ENCODE measurements at places on chromosomes 7 and 10.
A peak's percentile ranks its signal among the peaks of the same experiment; 100 is the strongest.

DNA sequence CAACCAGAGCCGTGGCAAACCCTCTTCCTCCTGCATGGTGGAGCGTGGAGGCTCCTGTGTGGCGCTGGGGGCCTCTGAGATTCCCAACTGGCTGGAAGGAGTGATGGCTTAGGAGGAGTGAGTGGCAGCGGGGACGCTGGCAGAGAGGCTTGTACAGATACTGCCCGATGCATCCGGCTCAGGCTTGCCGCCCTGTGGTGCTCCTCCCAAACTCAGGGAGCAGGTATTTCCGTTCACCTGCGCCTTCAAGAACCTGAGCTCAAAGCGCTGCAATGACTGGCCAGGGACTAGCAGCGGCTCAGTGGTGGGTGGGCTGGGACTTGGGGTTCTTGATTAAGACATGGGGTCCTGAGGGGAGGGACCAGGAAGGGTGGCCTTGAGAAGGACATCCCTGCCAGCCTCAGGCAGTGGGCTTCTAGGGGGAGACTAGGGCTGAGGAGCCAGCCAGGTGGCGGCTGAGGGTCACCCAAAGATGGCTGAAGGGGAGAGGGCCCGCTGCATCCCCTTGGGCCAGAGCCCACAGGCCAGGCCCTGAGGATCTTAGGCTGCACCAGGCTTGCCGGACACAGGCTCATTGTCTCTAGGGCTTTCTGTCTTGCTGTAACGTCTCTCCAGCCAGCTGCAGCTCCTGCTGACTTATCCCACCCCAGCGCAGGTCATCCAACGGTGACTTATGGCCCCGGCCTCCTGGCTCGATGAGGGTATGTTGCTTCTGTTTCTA, 3.2 kb downstream of the ZNF775 start:
- DNase-seq = peak; percentile 47

- DNase-seq = no peak
Observed at GRCh38 chr7:55351263-55351662, 13.9 kb upstream of the LANCL2 start.

DNA sequence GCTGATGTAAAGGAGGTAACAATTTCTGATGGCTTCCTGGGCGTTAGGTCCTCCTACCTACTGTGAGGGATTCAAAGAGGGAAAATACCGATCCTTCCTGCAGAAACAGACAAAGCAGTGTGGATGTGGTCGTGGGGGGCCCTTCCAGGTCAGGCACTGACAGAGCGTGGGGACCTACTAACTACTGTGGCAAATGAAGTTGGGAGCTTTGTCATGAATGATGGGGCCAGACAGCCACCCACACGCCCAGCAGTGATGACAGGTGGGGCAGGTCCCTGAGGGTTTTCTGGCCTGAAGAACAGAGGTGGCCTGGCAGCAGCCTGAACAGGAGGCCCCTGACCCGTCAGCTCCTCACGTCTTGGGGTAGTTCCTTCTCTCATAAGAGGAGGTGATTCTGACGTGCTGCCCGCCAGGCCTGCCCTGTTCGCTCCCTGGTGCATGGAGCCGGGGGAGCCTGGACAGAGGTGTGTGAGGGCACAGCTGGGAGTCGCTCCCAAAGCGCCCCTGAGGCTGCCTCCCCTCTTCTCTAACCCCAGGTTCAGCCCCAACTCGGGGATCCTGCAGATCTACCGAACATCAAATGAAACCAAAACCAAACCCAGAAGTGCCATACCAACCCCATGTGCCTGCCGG, 4.2 kb downstream of the ATP6V0E2 start:
- peak; percentile 16 for DNase-seq

DNA sequence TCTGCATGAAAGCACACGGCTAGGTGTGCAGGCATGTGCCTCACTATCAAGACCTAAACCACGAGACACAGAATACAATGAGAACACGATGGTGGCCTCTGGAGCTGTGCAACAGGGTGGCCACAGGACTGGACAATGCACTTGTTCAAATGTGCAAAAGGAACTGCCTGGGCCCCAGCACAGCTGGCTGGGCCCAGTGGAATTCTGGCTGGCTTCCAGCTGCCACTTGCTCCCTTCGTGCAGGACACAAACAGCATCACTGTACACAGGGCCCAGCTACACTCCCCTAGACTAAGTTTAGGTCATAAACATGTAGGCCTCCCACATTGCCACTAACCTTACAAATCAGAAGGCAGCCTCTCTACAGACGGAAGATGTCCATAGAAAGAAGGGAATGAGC, 23.4 kb downstream of the DOCK4 start:
- no peak for DNase-seq

DNA sequence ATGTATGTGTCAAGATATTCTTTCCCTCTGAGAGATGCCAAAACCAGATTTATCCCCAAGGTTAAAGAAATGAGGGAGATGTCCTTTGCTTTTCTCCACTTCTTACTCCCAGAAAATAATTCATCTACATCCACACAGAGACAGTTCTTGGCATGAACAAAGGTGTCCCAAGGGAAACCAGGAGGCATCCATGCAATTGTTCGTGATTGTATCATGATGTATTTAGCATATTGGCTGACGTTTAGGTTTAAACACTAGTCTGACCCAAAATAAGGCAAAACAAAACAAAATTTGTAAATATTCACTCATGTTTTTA, 223.9 kb downstream of the C7orf25 start:
- no peak for DNase-seq

DNA sequence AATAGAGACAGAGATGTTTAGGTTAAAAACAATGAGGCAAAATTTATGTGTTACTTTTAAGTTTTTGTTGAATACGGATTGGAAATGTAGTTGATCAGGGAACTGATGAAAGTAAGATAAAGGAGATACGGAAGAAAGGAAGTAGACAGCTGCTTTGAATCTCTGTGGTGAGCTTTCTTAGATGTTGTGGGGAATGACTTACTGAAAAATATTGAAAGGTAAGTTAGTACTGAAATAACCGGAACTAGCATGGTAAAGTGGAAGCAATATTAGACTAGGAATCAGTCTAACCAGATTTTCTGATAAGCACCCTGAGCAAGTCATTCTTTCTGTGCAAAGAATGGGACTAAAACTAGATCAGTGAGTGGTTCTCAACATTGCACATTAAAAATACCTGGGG, 34.8 kb downstream of the LUC7L2 start:
- no peak for DNase-seq

- DNase-seq = no peak
Observed at GRCh38 chr7:149304006-149304405, 42.0 kb downstream of the ZNF783 start.

- peak; percentile 77 for DNase-seq
Observed at GRCh38 chr10:71213127-71213621, 804 bp downstream of the UNC5B start.

GRCh38 chr10:86085686-86086085, 280.9 kb downstream of the GRID1 start:
- no peak for DNase-seq

DNA sequence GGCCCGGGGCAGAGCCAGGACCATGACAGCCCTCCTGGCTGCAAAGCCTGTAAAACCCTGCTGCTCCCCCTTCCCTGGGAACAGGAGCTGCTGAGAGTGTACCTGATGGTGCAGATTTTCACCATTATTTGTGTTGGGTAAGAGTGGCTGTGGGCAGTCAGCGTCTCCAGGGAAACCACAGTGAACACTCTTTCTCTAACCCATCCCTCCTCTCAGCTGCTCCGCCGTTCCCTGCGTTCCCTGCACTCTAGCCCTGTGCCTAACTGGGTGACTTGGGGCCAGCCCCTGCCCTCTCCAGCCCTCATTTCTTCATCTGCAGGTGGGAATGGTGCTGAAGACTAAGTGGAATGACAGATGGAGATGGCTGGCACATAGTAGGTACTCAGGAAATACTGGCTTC, 75.9 kb upstream of the PCBD1 start:
- DNase-seq = no peak

- DNase-seq = no peak
Observed at GRCh38 chr10:70650718-70651117, 21.6 kb upstream of the ADAMTS14 start.

DNA sequence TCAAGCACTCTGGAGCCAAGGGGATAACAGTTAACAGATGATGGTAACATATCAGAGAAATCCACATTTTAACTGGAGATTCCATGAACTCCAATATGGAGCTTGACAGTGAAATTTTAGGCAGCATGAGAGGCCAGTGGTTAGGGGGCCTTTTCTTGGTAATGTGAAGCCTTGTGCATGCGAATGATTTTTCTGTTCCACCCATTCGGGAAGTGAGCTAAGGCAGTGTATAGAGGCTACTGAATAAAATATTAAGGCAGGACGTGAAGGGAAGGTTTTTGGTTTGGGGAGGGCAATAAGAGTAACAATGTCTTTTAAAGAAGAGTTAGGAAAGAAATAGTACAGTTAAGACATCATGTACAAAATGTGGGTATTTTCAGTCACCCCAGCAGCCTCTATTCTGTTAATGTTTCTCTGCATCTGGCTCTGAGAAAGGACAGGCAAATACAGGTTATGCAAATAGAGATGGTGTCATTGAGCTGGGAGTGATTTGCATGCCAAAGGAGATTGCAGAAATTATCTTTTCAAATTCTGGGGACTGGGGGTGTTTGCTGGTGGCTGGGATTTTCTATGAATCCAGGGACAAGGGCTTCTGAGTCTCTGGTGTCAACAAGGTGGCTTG, 6.8 kb upstream of the TAS2R60 start:
- no peak for DNase-seq

DNA sequence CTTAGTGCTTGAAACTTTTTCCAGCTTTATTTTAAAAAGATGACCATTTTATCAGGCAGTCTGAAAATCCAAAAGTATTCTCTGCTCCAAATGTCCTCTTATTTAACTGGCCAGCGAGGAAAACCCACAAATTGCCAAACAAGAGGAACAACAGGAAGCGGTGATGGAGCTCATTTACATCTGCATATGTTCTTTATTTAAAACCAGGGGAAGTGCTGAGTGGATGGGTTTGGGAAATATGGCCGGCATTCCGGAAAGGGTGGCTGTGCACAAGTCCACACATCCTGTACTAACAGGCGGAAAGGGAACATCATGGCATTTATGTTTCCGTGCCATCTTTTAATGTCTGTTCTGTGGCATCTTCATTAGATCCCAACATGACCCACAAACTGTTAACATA, 974.5 kb downstream of the LRMDA start:
- no peak for DNase-seq

- no peak for DNase-seq
Observed at GRCh38 chr7:104040666-104041065, 51.2 kb upstream of the RELN start.

DNA sequence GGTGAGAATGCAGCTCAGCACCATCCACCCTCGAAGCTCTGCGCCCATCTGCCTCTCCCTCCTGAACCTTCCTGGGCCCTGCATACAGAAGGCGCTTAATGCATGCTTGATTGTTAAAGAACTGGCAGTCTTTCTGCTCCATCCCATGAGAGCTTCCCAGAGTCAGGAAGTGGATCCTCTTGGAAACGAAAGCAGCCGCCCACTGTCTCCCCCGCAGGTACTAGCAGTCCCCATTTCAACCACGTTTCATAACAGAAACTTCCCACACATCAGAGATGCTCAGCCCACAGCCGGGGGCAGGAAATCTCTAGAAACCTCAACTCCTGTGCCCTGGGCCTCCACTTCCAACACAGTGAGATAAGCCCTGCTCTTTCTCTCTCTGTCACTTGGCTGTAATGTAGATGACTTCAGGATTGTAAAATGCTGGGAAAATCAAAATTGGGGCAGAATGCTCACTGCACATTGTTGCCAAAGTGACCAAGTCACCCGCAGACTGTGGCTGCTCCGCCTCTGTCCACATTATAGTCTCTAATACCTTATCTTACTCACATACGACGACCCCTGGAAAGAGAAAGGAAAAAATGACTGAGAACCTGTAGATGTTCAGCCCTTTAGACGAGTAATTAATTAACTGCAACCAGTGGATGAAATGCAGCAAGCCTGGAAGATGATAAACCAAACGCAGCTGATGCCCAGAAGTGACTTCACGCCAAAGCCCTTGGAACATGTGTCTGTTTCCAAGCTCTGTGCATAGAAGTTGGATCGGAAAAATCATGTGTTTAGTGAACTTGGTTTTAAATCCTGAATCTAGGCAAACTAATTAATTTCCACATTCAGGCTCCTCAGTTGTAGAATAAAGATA, 28.5 kb downstream of the GSDME start:
- DNase-seq = no peak

GRCh38 chr10:69332278-69333010, 54.1 kb downstream of the HK1 start:
- no peak for DNase-seq

DNA sequence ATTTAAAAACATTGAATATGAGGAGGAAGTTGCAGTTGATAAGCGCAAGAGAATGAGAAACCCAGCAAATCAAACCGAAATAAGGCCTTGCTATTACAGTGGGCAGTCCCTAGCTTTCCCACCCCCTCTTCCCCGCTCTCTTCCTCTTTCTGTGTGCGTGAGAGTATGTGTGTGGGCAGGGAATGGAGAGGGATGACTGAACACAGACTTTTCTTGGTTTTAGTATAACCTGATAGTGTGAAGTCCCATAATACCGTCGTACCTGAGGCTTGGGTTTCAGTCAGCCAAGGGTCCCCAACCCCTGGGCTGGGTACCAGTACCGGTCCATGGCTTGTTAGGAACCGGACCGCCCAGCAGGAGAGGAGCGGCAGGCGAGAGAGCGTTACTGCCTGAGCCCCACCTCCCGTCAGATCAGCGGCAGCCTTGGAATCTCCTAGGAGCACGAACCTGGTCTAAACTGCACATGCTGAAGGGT, 255.3 kb downstream of the CELF2 start:
- DNase-seq = no peak

DNA sequence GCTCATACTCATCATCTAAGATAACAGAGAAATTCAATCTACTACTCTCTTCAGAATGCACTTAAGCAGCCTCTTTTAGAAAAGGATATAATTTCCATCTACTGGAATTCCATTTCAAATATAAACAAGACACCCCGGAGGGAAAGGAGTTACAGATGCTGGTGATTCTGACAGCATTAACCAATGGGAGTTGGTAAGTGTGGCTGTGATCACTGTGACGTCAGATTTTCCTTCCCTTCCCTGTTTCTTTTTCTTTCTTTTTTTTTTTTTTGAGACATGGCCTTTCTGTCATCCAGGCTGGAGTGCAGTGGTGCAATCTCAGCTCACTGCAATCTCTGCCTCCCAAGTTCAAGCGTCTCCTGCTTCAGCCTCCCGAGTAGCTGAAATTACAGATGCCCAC, 106.6 kb downstream of the ACTR3B start:
- no peak for DNase-seq

- DNase-seq = no peak
Observed at GRCh38 chr10:52652431-52653262, 119.9 kb downstream of the MBL2 start.

GRCh38 chr7:90645784-90646183, 49.7 kb downstream of the CDK14 start:
- no peak for DNase-seq

DNA sequence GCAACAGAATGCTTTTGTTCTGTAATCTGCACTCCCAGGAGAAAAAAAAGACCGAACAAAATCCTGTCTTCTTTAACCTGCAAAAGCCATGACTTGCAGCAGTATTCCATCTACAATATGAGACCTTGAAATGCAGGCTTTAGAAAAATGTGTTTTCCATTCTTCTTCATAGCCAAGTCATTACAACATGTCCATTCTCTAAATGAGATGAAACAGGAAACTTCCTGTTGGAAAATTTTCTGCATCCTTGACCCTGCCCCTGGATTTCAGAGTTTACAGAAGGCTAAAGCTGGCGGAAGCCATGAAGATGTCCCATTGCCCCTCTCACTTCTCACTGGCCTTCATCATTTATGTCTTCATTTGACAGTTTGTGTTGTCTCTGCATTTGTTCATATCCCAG, 546.4 kb downstream of the TNS3 start:
- no peak for DNase-seq
